ENCODE measurements at places on chromosomes 16 and 17.

GRCh38 chr17:70906808-70907207 lies 737.5 kb downstream of the KCNJ2 start:
- no peak for DNase-seq

GRCh38 chr17:21214777-21215541 lies 998 bp upstream of the TMEM11 start:
- DNase-seq: no peak

DNA sequence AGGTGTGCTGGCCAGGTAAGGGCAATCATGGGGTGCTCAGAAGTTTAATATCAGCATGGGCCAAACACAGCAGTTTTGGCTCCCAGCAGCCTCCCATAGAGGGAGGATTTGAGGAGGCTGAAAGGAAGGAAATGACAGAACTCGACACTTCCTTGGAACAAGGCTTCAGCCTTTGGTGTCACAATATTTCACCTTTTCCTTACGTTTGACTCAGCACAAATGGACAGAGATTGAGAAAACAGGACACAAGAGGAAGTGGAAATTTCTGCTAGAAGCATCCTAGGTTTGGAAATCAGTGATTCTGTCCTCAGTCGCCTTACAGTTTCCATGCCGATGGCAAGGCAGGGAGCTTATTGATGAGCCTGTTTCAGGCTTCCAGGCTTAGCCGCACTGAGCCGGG lies 181.4 kb downstream of the MAF start:
- no peak for DNase-seq

DNA sequence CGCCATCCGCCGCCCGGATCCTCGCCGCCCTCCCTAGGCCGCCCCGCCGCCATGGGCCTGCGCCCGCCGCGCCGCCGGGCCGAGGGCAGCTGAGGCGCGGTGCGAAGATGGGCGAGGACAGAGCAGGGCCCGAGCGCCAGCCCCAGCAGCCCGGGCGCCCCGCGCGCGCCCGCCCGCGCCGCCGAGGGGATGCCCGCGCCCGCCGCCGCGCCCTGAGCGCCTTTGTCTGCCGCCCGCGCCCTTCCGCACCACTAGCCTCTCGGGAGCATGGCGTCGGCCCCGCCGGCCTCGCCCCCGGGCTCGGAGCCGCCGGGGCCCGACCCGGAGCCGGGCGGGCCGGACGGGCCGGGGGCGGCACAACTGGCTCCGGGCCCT lies 278 bp downstream of the RAB11FIP3 start:
- peak; percentile 74 for DNase-seq

- DNase-seq: no peak
Observed at GRCh38 chr17:74618451-74618850, 5.1 kb downstream of the CD300E start.

- no peak for DNase-seq
Observed at GRCh38 chr17:31250229-31250628, 46.8 kb downstream of the OMG start.

- peak; percentile 84 for DNase-seq
Observed at GRCh38 chr16:57601801-57602478, 26.5 kb upstream of the ADGRG1 start.

GRCh38 chr16:3112058-3112880 lies at the start of gene ZNF205:
Gene ZNF205, plus strand, starts transcription at chr16:3112586. Its CDS starts 845 bp downstream, at chr16:3113431.
- no peak for DNase-seq

- DNase-seq: no peak
Observed at GRCh38 chr17:51995797-51996403, 162.6 kb downstream of the CA10 start.

- DNase-seq: no peak
Observed at GRCh38 chr17:145671-146541, 8.5 kb downstream of the SCGB1C2 start.

- no peak for DNase-seq
Observed at GRCh38 chr16:67242138-67242730, 5.0 kb downstream of the FHOD1 start.

Data from natural killer cell (primary cell).